ENCODE measurements at places on chromosomes 5 and 9.
A peak's percentile ranks its signal among the peaks of the same experiment; 100 is the strongest.

DNA sequence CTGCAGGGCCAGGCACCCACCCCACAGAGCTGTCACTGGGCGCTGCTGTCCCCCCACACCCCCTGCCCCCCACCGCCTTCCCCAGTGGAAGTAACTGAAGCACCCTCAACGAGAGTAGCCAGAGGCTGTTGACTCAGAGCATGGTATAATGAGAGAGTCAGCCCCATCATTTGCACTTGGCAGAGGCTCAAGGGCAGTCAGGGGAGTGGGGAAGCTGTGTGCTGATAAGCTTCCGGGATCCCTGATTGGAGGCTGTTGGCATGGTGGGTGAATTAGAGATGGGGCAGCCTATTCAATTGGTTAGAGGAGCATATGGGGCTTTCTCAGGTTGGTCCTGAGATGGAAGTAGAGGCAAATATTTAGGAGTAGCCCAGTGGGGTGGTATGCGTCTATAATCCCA, 77.1 kb upstream of the GOLM1 start:
- no peak for DNase-seq

- DNase-seq, result no peak
These were observed 196.2 kb downstream of the DIRAS2 start for GRCh38 chr9:90446200-90446948.

- DNase-seq, result no peak
These were observed 564.0 kb downstream of the PSAT1 start for GRCh38 chr9:78860801-78861475.

GRCh38 chr5:126600631-126601511, at the start of gene PHAX:
PHAX (plus strand) TSS chr5:126600947; CDS start chr5:126600963, 16 bp downstream.
- peak; percentile 90 for DNase-seq

GRCh38 chr9:109121232-109121796, 1.6 kb upstream of the TMEM245 start:
- no peak for DNase-seq

DNA sequence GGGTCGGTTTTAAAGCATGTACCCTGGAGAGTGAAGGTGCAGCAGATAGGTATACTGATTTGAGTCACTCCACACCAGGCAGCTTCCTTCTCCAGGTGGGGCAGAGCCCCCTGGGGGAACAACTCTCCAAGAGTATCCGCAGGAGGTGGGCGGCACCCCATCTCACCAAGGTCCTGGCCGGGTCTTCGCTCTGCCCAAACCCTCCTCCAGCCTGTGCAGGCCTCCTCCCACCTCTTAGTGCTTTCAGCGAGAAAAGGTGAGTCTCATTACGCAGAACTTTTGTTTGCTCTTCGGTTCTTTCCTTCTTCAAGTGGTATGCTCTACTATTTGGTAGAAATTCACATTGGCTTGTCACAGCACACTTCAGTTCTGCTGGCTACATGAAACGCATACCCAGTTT, 13.7 kb downstream of the SPACA9 start:
- DNase-seq, result no peak

GRCh38 chr5:54159153-54159892, 151.1 kb downstream of the ARL15 start:
- DNase-seq, result no peak

DNA sequence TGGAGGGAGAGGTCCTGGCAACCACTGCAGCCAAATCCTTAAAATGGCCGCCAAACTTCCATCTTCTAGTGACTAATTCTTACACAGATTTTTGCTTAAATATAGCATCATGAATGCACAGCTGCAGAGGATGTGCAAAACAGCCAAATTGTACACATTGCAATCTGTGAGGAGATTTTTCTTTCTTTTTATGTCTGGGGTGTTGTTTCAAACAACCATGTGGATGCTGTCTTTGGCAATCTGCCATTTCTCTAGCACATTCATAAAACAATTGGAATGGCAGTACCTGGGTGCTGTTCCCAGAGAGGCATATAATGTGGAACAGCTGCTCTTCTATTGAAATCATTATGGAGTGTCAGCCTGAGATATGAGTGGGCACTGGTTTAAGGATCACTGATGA, 1082.9 kb upstream of the SEMA6A start:
- no peak for DNase-seq

DNA sequence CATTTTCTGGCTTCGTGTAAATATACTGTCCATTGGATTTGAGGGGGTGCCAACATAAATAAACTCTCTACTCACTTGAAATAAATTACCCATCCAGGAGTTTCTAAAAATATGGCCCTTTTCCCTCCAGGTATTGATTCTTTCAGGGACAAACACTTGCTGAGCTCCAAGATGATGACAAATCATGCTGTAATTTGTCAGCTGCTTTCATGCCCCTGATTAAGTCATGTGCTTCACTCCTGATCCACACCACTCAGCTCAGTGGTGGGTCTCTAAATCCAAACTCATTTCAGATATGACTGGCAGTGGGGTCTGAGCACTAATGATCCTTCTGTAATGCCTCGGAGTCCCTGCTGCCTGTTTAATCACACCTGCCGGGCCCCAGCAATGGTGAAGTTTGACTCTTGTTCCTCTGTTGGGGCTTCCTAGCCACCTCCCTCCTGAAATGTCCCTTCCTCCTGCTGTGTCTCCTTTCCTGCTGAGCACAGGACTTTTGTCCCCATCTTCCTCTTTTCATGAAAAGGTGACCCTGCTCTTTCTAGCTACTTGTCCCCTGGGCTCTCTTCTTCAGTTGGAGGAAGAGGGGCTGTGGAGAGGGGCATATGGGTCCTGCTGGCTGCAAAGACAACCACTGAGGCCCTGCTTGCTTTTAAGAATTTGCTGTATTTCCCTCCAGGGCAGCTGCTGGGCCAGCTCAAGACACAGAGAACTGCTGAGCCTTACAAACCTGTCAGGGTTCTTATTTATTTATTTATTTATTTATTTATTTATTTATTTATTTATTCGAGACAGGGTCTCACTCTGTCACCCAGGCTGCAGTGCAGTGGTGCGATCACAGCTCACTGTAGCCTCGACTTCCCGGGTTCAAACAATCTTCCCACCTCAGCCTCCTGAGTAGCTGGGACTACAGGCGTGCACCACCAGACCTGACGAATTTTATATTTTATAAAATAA, 200.0 kb downstream of the ATP10B start:
- DNase-seq, result no peak

DNA sequence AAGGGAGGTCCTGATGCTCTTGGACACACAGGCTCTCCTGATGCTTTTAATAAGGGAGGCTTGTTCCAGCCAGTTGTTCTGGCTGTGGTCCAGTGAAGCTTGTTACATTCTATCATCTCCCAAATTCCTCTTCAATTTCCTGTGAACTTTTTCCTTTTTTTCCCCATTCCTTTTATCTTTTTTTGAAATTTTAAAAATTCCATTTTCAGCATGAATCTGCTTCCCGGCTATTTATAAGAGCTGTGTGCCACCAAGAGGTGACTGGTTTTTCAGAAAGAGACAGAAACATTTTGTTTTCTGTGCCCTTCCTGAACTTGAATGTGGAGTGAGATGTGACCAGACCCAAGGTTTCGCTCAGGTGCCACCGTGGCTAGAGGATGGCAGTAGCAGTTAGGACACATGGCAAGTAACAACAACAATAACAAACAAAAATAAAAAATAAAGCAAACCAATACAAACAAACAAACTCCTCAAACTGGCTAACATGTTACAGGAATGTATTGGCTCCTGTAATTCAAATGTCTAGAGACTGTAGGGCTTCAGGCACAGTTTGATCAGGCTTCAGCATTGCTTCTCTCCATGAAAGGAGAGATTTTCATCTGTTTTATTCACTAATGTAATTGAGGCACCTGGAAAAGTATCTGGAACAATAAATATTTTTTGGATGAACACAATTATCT, 121.1 kb downstream of the BOD1 start:
- DNase-seq, result no peak

DNA sequence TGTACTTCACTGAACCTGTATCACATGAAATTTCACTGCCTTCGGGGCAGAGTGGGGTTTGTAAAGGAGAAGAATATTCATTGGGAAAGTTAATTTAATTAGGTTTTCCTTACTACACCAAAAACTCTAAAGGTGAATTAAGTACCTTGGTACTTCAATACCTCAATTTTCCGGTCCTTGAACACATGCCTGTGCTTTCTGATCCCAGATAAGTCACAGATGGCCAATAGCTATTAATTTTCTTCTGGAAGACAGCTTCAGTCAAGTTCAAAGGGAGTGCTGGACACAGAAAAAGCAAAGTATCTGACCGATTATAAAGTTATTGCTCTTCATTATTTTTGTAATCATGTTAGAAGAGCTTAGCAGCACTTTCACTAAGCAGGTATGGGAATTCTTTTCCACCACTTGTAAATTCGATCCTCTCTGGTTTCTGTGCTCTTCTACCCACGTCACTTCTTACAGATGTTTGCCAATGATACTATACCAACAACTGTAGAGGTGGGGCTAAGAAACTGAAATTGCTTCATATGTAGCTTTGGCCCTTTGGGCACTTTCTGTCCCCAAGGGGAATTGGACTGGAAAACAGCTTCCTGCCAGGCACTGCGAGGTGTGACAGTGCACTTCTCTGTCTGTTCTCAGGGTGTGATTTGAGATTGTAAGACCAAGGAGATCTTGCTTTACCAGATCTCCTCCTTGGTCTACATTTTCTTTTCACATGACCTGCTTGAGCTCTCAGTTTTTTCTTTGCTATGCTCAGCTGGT, 164.0 kb downstream of the CCDC192 start:
- no peak for DNase-seq

GRCh38 chr5:76083555-76084495, 642 bp downstream of the SV2C start:
- DNase-seq, result no peak

DNA sequence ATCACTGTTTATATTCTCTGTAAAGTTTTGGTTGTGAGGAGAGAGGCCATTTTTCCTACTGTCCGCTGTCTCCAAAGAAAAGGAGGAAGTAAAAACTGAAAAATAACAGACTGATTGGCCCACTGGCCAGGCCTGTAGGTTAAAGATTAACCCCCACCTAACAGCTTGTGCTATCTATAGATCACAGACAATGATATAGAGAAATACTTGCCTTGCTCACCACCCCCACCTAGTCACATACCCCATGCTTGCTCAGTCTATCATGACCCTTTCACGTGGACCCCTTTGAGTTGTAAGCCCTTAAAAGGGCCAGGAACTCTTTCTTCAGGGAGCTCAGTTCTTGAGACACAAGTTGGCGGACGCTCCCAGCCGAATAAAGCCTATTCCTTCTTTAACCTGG, 357.4 kb downstream of the PRDM9 start:
- no peak for DNase-seq

- DNase-seq, result no peak
These were observed 7.3 kb upstream of the ARL15 start for GRCh38 chr5:54317511-54318260.

DNA sequence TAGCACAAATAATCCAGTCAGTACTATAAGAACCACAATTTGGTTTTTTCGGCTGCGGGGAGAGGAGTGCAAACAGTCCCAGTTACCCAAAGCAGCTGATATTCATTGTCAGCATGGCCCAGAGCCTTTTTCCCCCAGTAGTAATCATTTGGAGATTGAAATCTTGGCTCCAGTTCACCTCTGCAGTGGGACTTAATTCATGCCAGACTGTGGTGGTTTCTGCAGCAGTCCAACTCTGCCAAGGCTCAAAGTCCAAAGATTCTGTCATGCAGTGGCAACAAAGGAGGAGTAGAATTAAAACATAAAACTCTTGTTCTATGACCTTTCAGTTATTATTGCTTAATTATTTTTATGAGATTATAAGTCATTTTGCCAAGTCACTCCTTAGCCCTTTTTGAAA, 25.0 kb upstream of the TRIM36 start:
- no peak for DNase-seq

- DNase-seq, result peak; percentile 86
These were observed 20.6 kb downstream of the DYNC2I2 start for GRCh38 chr9:128636024-128636390.

DNA sequence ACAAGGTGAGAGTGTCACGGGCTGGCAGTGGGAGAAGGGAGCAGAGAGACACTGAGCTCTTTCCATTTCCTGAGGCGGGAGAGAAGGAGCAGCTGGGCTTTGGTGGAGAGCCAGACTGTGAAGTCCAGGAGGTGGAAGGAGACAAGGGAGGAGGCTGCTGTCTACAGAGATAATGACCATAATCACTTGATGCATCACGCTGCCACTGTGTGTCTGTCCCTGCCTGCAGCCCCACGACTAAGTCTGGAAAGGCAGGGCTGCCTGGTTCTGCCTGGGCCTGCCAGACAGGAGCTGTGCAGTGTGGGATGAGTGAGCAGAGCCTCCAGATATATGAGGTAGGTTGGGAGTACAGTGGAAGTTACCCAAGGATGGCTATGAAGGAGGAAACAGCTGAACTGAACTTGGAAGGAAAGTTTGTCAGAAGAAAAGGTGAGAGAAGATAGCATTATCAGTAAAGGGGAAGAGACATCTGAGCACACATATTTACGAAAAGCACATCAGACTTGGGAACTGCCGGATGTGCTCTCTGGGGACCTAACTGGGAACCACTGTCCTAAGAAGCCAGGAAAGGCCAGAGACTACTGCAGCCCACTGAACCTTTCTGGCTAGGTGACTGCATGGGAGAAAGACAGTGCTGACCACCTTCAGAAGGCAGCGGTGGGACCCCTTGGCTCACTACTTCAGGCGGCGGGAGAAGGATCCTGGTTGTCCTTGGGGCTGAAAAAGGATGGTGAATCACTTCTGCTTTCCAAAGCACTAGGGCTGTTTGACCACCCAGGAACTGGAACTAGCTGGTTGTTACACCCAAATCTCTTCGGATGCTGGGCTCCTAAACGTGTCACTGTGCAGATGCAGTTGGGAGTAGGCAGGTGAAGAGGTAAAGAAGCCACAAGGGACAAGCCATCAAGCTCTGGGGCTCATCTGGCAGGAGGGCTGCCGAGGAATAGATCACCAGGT, 12.8 kb upstream of the DDX41 start:
- peak; percentile 18 for DNase-seq

DNA sequence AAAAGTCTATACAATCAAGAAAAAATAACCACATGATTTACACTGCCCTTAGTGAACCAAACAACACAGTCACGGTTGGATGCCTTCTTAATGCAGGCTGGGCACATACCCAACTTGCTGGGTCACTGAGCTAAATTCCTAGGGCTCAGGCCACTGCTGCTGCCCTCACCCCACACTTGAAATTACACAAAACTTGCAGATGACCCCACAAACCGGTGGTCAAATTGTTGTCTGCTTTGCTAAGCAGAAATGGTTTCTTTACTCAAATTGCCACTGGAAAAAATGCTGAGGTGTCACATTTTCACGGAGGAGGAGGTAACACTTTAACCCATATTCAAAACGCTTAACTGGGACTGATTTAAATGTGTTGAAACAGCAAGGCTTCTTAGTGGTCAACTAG, 62.4 kb downstream of the HMHB1 start:
- no peak for DNase-seq

DNA sequence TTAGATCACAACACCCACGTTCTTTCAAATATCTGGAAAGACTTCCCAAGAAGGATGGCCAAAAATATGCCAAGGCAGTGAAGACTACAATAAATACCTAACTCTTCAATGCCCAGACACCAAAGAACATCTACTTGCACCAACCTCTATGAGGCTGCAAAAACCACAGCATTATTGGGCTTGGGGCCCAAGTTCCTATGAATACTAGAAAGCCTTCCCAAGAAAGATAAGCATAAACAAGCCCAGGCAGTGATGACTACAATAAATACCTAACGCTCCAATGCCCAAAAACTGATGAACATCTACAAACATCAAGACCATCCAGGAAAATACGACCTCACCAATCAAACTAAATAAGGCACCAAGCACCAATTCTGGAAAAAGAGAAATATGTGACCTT, 41.3 kb downstream of the AP3B1 start:
- no peak for DNase-seq

GRCh38 chr5:129073111-129073510, 21.4 kb upstream of the ISOC1 start:
- no peak for DNase-seq

Measured in left ventricle myocardium superior (tissue), 1 donor.